ENCODE measurements at places on chromosomes 4 and X.

- DNase-seq: no peak
Measured at GRCh38 chr4:129565214-129565613, 469.3 kb downstream of the C4orf33 start.

GRCh38 chr4:122652379-122652778 lies 31.5 kb upstream of the IL21 start:
- DNase-seq: no peak

- no peak for DNase-seq
Measured at GRCh38 chr4:113065629-113066028, 16.2 kb downstream of the ANK2 start.

GRCh38 chr4:160848901-160849760 lies 1314.7 kb downstream of the FSTL5 start:
- DNase-seq: no peak

GRCh38 chr4:16227462-16227868 lies 1.2 kb upstream of the TAPT1 start:
- DNase-seq: no peak

DNA sequence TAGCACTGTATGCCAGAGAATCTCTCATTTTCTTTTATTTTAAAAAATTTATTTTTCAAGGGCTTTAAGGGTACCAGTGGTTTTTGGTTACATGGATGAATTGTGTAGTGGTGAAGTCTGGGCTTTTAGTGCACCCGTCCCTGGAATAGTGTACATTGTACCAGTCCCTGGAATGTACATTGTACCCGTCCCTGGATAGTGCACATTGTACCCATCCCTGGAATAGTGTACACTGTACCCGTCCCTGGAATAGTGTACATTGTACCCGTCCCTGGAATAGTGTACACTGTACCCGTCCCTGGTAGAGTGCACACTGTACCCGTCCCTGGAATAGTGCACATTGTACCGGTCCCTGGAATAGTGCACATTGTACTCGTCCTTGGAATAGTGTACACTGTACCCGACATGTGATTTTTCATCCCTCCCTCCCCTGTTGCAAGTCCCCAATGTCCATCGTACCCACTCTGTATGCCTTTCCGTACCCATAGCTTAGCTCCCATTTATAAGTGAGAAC lies 56.1 kb upstream of the HELT start:
- DNase-seq: peak; percentile 5

- DNase-seq: no peak
Measured at GRCh38 chr4:89070041-89070440, 13.1 kb upstream of the FAM13A start.

GRCh38 chr4:1113311-1114009 lies at the start of gene RNF212:
RNF212 (minus strand) TSS chr4:1113564; CDS start chr4:1113464, 100 bp downstream.
- no peak for DNase-seq

DNA sequence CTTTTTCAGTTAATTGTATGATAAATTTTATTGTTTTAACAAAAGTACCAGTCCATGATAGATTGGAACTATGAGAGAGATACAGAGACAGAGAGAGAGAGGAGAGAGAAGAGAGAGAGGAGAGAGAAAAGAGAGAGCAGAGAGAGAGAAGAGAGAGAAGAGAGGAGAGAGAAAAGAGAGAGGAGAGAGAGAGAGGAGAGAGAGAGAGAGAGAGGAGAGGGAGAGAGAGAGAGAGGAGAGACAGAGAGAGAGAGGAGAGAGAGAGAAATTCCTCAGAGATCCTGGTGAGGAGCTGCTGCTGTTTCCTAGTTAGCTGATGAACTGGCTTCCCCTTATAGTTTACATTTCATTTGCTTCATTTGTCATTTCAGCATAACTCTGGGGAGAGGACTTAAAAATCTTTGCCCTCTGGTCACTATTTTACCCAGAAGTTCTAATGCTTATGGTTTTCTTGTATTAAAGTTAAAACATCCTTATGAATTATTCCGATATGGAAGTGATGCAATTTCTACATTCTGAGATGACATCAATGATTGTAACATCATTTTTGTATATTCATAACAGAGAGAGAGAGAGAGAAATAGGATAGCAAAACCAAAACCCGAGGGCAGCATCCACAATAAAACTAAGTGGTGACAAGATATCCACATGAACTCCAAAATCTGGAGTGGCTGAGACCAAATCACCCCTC lies 10.8 kb downstream of the CTAG1A start:
- DNase-seq: no peak

DNA sequence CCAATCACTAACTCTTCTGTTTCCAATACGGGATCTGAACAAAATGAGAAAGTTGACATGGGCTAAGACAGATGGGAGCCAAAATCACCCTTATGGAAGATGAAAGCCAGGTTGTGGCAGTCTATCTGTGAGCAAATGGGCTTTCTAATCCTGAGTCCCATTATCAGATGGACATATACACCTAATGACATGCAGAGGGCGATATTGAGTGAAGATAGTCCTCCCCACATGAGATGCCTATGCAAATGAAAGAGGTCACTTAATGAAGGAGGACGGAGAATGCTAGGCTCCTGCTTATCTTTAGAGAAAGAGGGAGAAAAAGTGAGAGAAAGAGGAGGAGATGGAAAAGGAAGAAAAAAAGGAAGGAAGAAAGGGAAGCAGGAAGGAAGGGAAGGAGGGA lies 547.5 kb downstream of the NLGN4X start:
- no peak for DNase-seq

- no peak for DNase-seq
Measured at GRCh38 chr4:102717448-102718092, 43.2 kb downstream of the MANBA start.

- DNase-seq: no peak
Measured at GRCh38 chrX:119638725-119639471, 32.7 kb upstream of the NKRF start.

- DNase-seq: no peak
Measured at GRCh38 chr4:88738180-88738579, 40.6 kb upstream of the NAP1L5 start.

- DNase-seq: no peak
Measured at GRCh38 chrX:119853444-119853843, 681 bp upstream of the UPF3B start.

GRCh38 chr4:148025981-148026380 lies 294.1 kb downstream of the ARHGAP10 start:
- DNase-seq: no peak

GRCh38 chrX:15853586-15854079 lies 980 bp downstream of the AP1S2 start:
- no peak for DNase-seq

DNA sequence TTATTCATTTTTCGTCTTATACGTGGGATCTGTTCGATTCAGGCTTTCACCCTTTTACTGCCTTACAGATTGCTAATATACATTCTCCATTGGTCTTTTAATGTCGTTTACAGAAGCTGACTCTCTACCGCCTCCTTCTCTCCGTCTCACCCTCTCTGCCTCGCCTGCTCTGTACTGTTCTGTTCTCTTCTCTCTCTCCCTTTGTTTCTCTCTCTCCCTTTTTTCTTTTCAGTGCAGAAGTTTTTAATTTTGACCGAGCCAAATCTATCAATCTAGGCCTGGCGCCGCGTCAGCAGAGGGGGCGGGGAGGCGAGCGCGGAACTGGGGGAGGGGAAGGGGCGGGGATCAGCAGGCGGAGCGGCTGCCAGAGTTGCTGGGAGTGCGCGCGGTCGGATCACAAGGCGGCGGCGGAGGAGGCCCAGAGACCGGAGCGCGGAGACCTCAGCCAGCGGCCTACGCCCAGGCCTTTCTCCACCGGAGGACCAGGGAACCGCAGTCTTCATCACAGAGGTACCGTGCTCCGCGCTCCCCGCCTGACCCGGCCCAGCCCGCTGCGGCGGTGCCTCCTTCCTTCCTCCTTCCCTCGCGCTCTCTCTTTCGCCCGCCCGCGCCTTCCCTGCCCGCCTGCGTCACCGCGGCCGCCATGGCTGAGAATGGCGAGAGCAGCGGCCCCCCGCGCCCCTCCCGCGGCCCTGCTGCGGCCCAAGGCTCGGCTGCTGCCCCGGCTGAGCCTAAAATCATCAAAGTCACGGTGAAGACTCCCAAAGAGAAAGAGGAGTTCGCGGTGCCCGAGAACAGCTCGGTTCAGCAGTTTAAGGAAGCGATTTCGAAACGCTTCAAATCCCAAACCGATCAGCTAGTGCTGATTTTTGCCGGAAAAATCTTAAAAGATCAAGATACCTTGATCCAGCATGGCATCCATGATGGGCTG lies at the start of gene UBQLN2:
UBQLN2 (plus strand) TSS at position 397 of the 931 bp plus-strand sequence; CDS start at position 644, 247 bp downstream.
- peak; percentile 78 for DNase-seq

- DNase-seq: no peak
Measured at GRCh38 chr4:108352664-108353308, 184.1 kb upstream of the LEF1 start.

DNA sequence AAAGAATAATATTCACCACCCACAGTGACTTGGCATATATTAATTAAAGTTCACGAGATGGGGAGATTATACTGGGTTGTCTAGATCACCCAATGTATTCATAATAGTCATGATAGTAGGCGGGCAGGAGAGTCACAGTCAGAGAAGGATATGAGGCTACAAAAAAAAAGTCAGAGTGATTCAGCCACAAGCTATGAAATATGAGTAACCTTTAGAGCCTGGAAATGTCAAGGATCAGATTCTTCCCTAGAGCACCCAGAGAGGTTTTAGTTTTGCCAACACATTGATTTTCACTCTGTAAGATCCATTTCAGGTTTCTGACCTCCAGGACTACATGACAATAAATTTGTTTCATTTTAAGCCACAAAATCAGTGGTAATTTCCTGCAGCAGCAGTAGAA lies 501.9 kb downstream of the GABRG1 start:
- no peak for DNase-seq

DNA sequence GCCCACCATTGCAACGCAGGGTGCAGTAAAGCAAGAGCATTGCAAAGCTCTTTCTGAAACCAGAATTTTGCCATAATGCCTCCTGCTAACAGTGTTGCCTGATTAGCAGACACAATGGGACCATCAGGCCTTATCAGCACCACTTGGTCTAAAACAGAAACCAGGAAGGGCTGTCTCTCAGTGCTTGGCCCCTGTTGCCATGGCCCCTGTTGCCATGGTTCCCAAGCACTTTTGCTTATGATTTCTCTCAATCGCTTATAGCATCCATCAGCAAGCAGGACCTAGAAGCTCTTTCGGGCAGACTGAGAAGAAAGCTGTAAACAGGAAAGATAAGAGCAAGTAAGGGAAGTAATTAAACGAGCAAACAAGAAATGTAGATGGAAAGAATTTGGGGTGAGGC lies 36.8 kb downstream of the RTL5 start:
- DNase-seq: no peak

DNA sequence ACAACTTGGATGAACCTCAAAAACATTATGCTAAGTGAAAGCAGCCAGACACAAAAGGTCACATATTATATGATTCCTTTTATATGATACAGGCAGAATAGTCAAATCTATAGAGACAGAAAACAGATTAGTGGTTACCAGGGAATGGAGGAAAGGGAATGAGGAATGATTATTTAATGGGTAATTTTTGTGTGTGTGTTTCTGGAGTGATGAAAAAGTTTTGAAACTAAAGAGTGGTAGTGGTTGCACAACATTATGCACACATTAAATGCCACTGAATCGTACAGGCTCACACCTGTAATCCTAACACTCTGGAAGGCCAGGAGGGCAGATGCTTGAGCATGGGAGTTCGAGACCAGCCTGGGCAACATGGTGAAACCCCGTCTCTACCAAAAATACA lies 19.6 kb upstream of the SOD3 start:
- no peak for DNase-seq

DNA sequence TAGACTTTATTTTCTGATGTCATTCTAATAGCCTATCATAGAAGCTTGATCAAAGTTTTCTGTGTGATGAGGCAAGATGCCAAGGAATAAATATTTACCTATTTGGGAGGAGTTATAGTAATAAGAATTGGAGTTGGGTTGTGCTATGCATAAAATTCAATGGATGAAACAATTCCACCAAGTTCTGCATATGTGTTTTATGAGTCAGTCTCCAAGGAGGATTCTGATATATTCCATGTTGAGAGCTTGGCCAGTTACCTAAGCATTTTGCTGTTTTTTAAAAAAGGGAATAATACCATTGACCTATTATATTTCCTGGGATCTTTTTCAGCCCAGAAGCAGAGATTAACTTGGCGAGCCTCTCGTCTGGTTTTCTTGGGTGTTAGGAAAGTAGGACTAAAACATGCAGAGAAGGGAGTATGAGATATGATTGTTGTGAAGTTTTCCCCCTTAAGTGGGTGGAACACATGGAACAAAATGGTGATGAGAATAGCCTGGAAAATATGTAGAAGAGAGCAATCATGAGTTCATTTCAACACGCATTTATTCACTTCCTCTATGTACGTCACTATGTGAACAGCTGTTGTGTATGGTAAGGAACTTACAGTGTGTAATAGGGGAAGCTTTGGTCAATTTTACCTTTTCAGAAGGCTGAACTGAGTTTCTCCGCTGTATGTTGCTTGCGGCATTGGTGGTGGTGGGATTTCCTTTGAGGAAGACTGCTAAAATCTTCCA lies 39.2 kb downstream of the POLA1 start:
- no peak for DNase-seq

- DNase-seq: no peak
Measured at GRCh38 chr4:140095694-140096482, 58.1 kb downstream of the MAML3 start.

GRCh38 chr4:86909546-86910295 lies 17.5 kb upstream of the C4orf36 start:
- DNase-seq: no peak

DNA sequence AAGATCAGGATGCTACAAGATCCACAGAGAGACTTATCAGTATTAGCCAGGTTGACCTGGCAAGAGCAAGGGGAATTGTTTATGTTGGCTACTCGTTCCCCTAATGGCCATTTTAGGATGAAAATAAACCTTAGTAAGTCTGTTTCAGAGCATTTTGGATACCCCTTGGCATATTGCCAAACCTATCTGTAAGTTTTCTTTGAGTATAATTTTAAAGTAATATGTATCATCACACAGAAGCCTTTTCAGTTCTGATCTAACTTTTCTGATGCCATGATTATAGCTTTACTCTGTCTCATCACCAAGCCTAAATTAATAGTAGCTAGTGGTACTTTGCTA lies 99.7 kb downstream of the TSPAN7 start:
- no peak for DNase-seq

GRCh38 chr4:34939073-34939472 lies 1305.2 kb downstream of the ARAP2 start:
- DNase-seq: no peak

All from coronary artery (tissue), 2 donors.